ENCODE measurements at places on chromosomes 2 and 18.

DNA sequence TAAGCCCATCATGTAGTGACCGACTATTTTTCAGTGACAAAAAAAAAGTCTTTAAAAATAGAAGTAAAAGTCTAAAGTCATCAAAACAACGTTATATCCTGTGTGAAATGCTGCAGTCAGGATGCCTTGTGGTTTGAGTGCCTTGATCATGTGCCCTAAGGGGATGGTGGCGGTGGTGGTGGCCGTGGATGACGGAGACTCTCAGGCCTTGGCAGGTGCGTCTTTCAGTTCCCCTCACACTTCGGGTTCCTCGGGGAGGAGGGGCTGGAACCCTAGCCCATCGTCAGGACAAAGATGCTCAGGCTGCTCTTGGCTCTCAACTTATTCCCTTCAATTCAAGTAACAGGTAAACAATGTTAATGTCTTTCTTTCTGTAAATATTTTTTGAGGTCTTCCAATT is at the start of gene CD28:
CD28 (plus strand) TSS at position 237 of the 400 bp plus-strand sequence; CDS start at position 295, 58 bp downstream.
- DNase-seq = no peak

DNA sequence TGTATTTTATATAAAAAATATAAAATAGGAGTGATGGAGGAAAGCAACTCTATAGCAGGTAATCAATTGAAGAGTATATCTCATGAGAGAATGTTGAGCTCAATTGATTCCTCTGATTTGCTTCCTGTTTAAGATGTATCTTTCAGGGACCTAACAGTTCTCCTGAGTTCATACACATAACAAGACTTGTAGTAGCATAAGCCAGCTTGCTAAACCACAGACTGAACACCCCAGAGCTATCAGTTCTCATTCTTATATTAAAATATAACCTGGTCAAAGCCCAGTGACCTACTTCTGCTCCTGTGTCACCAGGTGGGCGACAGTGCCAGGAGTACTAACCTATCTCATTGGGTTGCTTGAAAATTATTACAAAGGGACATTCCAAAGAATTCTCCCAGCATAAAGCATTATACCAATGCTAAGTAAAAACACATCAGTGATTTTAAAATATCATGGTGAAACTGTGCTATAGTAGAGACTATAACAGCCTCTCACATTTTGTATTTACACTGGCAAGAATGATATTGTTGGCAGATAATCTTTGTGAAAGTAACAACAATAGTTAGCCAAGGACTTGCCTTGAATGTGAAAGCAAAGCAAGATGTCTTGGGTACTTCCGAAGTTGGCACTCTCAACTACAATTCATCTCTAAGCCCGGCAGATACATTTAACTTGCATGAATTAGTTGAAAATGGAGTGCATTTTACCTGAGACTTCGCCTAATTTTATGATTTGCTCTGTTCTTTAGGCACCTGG is 40.8 kb upstream of the CDH20 start:
- no peak for DNase-seq

DNA sequence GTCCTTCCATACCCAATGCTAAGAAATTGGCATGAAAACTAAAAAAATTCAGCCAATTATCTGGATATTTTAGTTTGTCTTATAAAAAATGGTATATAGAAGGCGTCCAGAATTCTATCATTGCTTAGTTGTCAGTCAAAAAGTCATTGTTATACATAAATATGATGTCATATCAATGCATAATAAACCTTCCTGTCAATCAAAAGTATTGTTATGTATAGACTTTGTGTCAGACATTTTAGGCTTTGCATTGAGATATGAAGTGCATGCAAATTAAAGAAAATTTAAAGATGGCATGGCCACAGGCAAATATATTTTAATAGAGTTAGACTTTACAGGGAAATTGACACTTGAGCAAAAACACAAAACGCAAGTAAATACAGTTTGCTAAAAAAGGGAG is 173.4 kb upstream of the FANCL start:
- no peak for DNase-seq

DNA sequence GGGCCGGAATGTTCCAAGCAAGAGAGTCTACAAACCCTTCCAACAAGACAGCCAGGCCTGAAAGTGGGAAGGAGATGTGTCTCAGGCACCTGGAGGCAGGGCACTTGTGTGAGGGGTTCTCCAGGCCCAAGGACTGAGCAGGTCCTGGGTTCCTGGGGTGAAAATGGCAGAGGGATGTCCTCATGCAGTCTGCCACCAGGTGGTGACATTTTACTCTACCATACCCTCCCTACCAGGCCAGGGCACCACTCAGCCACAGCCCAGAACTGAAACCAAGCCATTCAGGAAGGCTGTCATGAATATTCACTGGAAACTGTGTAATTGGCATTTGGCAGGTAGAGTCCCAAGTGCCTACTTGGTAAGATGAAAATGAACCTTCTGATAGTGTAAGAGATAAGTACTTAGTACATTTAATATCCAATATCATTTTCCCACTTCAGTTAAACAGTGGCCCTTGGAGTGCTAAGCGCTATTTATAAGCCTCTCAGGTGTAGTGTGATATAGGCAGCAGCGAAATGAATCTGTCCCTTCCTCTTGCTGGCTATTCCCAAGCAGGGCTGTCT is 185.1 kb downstream of the MYO5B start:
- DNase-seq = no peak

DNA sequence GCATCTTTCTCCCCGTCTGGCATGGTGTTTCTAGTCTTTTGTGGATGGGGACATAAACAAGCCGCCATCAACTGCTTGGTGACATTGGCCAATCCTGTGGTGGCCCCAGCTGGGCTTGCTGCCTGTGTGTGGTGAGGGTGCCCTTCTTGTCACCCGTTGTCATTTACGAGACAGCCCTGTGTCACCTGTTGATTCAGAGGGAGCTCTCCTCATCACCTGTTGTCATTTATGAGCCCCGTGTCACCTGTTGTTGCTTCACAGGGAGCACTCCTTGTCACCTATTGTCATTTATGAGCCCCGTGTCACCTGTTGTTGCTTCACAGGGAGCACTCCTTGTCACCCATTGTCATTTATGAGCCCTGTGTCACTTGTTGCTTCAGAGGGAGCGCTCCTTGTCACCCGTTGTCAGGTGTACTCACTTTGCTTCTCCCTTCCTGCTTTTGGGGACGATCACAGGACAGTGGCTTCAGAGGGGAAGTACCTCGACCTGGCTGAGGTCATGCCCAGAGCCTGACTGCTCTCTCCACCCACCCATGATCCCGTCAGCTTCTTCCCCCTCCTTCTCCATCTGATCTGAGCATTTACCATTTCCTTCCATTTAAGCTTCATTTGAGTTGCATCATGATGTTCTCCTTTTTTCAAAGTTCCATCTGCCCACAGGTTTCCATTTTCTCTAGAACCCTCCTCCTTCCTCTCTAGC is 29.1 kb downstream of the HPCAL1 start:
- no peak for DNase-seq

DNA sequence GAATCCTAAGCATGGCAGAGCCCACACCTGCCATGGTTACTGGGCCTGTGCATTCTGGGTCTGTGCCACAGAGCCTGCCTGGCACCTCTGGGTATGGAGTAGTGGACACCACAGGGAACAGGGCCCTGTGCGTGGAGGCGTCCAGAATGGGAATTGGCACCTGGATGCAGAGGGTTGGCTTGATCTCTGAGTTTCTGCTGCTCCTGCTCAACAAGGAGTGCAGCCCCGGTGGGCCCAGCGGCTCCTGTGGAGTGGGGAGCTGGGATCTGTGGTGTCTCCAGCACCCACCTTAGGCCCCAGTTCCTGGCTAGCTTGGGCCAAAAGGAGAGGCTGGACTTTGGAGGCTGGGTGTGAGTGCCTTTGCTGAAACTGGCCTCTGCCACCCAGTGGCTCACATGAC is 7.9 kb upstream of the ANKRD62 start:
- no peak for DNase-seq
